Activated T-cell treated with anti-CD3 and anti-CD28 coated beads for 4 hours (primary cell): ENCODE measurements at places on chromosomes 2 and 18.

DNA sequence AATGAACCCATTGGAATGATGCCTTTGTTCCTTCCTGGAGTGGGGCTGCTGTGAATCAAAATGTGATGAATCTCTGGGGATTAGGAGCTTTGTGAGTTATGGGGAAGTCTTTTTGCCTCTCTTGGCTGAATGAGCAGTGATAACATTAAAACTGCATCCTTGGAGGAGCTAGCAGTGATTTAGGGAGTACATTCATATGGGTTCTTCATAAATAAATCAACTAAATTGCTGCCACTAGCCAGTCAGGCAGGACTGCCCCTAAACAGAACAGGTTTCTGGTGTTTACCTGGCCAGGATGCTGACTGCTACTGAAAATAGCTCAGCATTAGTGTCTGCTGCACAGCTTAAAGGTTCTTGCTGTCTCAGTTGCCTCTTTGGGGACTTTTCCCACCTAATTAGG is 244.5 kb upstream of the MEX3C start:
- no peak for DNase-seq

DNA sequence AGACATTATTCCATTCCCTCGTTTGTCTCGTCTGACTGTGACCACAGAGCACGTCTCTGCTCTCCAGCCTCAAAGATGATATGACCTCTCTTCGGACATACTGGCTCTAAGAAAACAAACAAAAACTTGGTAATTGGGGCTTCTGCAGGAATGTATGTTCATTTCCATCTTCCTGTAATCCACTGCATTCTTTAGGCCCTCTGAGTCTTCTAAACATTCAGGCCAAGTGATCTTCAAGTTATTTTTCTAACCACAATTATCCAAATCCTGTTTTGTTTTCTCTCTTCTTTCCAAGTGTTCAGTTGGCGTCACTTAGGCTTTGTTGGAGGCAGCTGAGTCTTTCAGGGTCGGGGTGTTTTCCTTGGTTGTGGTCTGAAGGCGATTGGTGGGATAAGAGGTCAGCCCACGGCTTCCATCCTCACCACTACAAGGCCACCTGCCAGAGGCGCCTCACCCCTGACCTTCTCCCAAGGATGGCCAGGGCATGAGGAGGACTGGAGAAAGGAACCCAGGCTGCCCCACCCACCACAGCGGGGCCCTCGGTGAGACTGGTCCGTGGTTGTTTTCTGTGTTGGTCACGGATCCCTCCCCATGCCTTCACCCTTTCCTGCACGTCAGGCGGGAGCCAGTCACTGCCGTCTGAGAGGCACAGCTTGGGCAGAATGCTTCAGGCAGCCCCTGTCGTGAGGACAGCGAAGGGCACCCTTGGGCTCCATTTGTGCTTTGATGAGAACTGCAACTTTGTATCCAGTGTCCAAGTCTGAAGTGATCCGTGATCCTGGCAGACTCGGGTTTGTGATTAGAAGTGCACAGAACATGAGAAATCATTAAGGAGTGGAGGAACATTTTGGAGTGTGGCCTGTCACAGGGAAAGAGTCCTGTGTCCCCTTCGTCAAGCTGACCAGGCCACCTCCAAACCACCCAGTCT is 88.6 kb upstream of the FHL2 start:
- no peak for DNase-seq

DNA sequence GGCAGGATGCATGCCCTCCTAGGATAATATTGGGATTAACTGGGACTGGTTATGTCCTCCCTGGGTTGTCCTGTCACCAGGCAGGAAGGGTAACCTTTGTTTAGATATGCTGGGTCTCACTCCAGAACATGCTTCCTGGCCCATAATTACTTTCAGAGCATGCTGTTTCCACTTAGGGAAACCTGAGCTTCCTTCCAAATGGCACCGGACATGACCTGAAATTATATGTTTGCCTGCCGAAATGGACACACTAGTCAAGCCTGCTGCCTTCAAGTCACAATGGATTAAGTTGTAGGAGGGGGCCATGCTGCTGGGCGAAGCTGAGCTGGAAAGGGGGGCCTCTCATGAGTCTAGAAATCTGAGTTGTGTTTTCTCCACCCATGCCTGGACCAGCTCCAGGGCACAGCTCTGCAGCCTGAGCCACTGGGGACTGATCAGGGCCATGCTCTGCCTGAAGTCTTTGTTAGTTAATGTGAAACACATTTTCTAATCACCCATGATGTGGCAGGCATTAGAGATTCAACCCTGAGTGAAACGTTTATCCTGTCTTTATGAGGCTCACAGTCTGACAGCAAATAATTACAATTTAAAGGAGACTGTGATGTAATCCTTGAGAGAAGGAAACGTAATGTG is 273.3 kb downstream of the TNS1 start:
- DNase-seq: no peak

GRCh38 chr2:113158884-113159553 is 14.8 kb upstream of the PSD4 start:
- no peak for DNase-seq

- no peak for DNase-seq
Observed at GRCh38 chr2:173452416-173452815, 97.7 kb downstream of the CDCA7 start.
